ENCODE measurements at places on chromosomes 6 and 20. TPM values are rescaled to one million over a fixed set of nuclear protein-coding genes. Genes with fewer than 3 reads are reported as not detected.
A peak's percentile ranks its signal among the peaks of the same experiment; 100 is the strongest.

- no peak for DNase-seq
Measured at GRCh38 chr20:49172413-49172812, 15.7 kb downstream of the STAU1 start.

DNA sequence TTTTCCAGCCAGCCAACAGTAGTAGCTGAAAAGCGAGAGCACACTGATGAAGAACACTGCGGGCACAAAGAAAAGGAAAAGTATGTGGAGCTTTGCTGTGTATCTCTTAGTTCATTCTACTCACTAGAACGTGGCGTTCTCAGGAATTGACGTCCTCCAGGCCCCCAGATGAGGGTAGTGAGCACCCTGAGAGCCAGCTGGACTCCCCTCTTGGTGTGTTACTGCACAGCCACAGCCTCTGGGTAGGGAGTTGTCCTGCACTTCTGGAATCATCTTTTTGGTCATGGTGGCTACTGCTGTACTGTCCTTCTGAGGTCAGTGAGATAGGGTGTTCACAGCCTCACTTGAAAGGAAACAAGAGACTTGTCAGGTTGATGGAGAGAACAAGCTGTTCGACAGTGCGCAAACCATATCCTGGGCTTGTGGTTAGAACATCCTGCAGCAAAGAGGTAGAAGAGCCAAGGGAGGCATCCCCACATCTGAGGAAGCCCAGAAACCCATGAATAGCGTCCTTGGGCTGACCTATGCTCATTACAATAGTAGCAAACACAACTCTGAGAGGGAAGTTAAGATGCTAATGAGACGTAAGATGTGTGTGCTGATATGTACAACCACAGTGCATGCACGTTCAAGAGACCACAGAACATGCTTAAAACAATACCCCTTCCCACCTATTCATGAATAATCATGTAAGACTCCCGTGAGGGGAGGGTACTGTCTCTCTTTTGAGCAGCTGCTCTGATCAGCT is 14.6 kb upstream of the HLA-F start:
- peak; percentile 2 for DNase-seq

DNA sequence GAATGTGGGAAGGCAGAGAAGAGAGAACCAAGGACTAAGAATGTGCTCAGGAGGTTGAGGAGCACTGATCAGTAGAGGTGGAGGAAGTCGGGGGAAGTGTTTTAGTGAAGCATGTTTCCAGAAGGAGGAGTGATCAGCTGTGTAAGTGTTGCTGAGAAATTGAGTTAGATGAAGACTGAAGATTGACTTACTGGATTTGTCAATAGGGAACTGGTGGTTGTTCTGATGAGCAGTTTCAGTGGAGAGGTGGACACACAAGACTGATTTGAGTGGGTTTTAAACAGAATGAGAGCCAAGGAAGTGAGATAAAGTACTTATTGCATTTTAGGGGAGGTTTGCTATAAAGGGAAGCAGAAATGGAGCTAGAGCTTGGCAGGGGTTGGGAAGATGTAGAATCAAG is 182.6 kb downstream of the CDKAL1 start:
- no peak for DNase-seq

DNA sequence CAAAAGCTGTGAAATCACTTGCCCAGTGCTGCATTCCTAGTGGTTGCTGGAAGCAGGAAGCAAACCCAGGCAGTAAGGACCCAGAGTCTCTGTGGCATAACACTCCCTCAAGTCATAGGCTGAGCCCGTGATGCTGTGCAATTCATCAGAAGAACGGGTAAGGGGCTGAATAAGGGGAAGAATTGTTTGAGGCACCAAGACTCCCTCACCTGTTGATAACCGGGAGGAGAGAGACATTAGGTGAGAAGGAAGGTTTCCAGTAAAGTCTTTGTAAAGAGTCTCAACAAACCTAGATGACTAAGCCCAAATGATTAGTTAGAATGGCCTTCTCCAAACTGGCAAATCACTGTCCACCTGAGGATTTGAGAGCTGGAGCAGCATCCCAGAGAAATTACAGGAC is 18.3 kb downstream of the ENPP3 start:
- no peak for DNase-seq

GRCh38 chr6:5950361-5950785 is 56.4 kb downstream of the NRN1 start:
- DNase-seq = peak; percentile 38

DNA sequence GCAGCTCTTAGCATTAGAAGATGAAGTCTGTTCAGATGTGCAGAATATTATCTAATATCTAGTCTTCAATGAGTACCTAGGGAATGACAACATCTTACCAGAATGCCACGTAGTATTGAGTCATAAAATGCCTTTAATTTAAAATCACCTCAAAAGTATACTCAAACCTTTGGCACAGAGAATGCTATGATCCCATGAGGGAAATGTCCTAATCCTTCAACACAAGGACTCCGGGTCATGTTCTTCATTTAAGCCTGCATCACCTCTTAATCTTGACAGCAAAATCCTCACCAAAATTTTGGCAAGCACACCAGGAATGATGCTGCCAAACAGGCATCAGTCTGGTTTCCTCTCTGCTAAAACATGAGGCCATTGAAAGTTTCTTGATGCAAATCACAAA is 23.6 kb upstream of the MARCKS start:
- DNase-seq = peak; percentile 48

GRCh38 chr20:47989957-47990356 is 204.7 kb upstream of the SULF2 start:
- DNase-seq = no peak

DNA sequence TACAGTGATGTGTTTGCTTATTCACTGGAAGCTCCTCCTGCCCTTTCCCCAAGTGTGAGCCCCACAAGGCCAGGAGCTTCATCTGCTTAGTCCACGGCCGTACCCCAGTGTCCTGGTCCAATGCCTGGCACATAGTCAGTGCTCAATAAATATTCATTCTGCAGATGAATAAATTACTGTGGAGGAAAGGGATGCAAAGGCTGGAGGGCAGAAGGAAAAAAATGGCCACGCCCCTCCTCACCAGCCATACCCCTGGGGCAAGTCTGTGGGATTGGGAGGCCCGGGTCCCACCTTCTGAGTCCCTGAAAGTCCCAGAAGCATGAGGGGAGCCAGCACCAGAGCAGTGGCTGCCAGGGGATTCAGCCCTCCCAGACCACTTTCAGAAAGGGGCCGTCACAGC is 65.5 kb downstream of the GRM4 start:
- no peak for DNase-seq

DNA sequence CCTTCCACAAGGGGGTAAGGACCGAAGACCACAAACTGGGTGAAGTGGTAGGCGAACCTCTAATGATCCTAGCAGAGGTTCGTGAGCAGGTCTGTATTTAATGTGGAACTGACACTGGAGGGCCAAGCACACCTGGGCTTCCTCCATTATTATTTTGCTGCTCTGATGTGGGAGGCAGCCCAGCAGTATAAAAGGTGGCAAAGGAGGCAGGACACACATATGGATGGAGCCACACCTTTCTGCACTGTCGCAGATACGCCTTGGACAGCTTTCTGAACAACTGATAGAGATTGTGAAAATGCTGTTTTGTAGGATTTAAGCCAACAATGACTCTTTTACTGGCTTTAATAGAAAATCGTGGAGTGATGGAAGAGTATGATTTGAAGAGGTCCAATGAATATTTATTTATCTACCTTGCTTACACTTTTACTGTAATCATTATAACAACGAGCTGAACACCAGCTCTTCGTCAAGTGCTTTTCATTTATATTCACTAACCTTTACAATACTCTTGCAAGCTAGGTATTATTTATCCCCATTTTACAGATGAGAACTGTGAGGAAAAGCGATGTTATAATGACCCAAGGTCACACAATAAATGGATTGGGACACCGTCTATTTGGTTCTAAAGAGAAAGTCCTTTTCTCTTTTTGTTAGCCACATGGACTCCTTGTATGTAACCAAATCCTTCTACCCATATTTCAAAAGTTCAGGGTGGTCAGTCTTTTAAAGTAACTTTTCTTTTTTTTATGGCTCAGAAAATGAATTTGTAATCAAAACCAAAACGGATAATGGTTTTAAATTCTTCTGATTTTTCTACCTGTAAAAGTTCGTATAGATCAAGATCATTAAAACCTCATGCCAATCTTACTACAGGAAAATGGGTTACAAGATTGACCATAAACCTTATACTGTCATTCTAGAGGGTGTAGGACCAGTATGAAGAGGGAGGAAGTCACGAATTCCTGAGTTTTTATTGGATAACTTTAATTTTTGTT is 116.9 kb downstream of the UTRN start:
- no peak for DNase-seq

DNA sequence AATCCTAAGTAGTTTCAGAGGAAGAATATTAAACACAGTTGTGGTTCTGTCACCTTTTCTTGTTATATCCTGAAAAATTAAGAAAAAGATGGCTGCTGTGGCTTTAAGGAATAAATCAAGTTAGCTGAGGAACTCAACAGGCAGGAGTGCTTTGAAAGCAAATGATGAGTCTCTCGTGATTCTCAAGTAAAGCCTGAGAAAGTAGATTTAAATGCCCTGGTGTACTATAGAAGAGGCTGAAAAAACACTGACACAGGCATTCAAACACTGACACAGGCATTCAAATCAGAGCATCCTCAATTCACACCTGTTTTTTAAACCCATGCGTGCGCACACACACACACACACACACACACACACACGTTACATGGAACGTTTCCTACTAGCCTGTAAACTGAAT is 218.6 kb downstream of the OGFRL1 start:
- no peak for DNase-seq

GRCh38 chr6:124487623-124488431 is 474.4 kb upstream of the RNF217 start:
- peak; percentile 80 for DNase-seq

- no peak for DNase-seq
Measured at GRCh38 chr20:47282864-47283263, 73.6 kb downstream of the ZMYND8 start.

DNA sequence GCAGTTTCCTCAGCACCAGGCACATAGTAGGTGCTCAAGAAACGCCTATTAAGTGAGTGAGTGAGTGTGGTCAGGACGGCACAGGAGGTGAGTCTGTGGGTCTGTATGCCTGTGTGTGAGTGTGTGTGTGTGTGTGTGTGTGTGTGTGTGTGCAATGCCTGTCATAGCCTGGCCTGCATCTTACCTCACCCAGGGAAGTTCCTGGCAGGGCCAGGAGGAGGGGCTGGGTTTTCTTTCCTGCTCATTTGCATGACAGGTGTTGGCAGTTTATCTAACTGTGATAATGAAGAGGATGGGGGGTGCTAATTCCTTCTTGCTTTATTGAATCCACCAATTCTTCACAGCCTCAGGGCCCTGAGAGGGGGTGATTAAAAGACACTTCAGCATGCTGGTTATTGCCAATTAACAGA is 146.7 kb upstream of the MLN start:
- DNase-seq = no peak

- DNase-seq = peak; percentile 29
Measured at GRCh38 chr6:158322724-158323560, 10.7 kb downstream of the TULP4 start.

Gene THBS2
- 18.6 TPM for total RNA-seq

Gene BPIFB1
- total RNA-seq = not detected

Gene SMPDL3A
- 10.0 TPM for total RNA-seq

Gene CYB5R4
- 25.8 TPM for total RNA-seq

Gene SULF2
- 2.4 TPM for total RNA-seq

Gene C20orf202
- not detected for total RNA-seq

Gene GRM1
- under 0.01 TPM for total RNA-seq

Gene TMX4
- 29.3 TPM for total RNA-seq
